M059J (cell line): ENCODE measurements at places on chromosomes 7 and 10. TPM values are rescaled to one million over a fixed set of nuclear protein-coding genes. Genes with fewer than 3 reads are reported as not detected.

- DNase-seq: no peak
Measured at GRCh38 chr7:19701471-19701870, 7.4 kb downstream of the POLR1F start.

- DNase-seq: no peak
Measured at GRCh38 chr7:41303709-41304108, 399.2 kb downstream of the INHBA start.

GRCh38 chr10:120823266-120823665 lies 27.9 kb upstream of the WDR11 start:
- DNase-seq: no peak

GRCh38 chr10:58137813-58138212 lies 129.9 kb downstream of the IPMK start:
- DNase-seq: peak; percentile 2

DNA sequence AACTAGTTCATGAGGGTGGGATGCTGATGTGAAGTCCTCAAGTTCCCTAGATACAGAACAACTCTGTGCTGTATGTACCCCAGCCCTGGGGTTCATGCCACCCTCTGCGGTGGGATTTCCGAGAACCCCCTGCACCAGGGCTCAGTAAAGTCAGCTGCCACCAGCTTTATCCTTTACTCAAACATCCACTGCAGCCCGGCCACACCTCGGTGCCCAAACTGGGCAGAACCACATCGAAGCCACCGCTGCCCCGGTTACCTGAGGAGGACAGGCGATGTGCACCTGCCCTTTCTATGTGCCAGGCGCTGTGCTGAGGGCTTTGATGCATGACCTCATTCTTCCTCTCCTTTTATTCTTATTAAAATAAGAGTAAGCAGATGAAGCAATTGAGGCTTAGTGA lies 9.9 kb upstream of the CALML5 start:
- DNase-seq: no peak

GRCh38 chr10:5631936-5632335 lies 34.5 kb downstream of the ASB13 start:
- DNase-seq: no peak

- DNase-seq: no peak
Measured at GRCh38 chr10:27741173-27742091, 4.2 kb downstream of the MKX start.

DNA sequence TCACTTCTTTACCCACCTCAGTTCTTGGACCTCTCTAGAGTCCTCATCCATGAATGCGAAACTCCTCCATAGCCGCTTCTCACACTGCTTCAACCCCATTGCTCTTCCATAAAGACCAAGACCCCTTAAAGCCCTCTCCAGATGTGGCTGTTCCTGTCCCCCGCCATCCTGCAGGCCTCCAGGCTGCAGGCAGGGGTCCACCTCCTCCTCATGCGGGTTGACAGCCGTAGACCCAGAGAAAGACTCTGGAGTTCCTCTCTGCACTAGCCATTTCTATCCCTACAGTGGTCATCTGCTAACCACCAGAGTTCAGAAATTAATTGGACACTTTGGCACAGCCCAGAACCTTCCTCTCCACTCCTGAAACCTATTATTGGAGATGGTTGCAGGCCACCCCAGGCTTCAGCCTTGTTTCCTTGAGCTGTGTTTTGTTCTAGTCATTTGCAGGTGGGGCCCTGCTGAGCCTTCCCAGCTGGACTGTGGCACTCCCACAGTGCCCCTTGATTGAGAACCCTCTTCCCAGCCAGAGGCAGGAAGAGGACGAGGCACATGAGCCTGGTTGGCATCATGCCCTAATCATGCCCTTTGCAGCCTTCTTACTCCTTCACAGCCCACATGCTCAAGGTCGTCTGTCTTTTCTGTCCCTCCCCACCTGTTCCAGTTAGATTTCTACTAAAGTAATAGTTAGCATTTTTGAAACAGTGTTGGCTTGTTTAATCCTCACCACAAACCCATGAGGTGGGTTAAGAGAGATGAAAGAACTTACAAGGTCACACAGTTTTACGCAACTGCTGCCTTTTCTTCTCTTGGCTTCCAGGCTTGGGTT lies 23.9 kb downstream of the CUL1 start:
- no peak for DNase-seq

GRCh38 chr10:92760609-92761008 lies 70.9 kb downstream of the HHEX start:
- DNase-seq: peak; percentile 86

DNA sequence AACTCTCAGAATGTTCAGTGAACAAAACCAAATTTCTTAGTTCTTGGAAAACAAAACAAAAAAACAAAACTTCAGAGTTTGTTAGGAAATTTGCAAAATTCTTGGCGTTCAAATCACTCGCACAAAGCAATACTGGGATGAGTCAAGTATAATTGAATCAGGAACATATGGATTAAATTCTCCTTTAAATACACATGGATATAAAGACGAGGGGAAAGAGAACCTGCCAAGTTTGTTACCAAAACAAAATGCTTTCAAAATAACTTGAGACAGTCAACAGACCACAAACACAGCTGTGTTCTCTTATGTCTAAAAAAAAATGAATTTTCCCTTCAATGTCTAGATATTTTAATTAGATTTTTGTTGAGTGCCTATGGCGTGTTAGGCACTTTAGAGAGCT lies 93.5 kb upstream of the MPP7 start:
- DNase-seq: no peak

GRCh38 chr10:42929236-42929635 lies 146.6 kb downstream of the BMS1 start:
- no peak for DNase-seq

GRCh38 chr7:41256186-41256945 lies 446.5 kb downstream of the INHBA start:
- peak; percentile 37 for DNase-seq

DNA sequence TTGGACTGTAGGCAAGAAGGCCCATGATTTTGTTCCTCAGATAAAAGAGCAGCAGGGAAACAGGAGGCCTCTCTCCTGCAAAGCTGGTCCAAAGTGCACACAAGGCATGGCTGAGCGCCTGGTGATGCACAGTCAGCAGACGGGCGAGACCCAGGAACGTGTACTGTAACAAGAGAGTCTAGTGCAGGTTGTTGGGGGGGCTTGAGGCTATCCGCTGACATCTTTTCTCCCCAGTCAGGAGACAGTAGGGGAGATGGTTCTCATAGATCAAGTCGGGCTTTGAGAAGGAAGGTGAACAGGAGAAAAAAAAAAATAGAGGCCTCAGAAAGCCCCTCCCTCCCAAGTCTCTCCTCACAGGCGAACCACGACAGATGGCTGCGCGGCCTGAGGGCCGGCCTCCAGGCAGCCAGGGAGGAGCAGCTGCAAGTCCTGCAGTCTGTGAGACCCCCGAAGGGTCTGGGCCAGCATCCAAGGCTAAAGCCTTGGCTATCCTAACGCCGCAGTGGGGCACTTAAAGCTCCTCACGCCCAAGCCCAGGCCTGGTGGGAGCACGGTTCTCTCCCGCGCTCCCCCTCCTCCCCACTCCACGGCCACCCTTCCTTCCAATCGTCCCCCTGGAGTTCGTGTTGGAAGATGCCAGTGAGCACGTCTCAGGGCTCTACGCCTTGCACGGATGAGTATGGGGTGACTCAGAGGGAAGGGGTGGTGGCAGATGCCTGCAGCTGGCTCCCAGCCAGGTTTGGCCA lies 68.3 kb downstream of the PRKAG2 start:
- peak; percentile 86 for DNase-seq

DNA sequence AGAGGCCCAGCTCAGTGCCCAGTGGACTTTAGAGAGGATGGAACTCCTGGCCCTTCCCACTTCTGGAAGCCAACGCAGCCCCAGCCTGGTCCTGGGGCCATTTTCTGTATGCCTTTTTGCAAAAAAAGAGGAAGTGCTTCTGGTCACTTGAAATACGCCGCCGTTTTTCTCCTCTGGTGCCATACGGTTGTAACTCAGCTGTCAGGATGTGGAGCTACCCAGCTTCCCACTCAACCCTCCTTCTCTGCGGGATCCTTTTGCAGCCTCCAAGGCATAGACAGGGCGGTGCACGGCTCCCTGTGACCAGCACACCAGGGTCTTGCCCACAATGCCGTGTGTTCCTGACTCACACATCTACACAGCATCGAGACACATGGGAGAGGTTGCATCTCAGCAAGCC lies 369.6 kb downstream of the TCERG1L start:
- DNase-seq: no peak

GRCh38 chr7:95338832-95339231 lies 14.5 kb upstream of the PON1 start:
- no peak for DNase-seq

Gene MRLN
- not detected in 2 replicates for total RNA-seq

Gene MYH16
- 0.05 and 0.34 TPM in 2 replicates for total RNA-seq

Gene PTPRZ1
- total RNA-seq: not detected in 2 replicates

Gene MEST
- total RNA-seq: 177 and 196 TPM in 2 replicates

Gene RSPH10B2
- total RNA-seq: 0.15 TPM in 1 of 2 replicates, not detected in the other

Gene C10orf67
- 0.02 and 0.05 TPM in 2 replicates for total RNA-seq

Gene SPDYE2
- total RNA-seq: not detected in 2 replicates
